ENCODE measurements at places on chromosomes 6 and 20. TPM values are rescaled to one million over a fixed set of nuclear protein-coding genes. Genes with fewer than 3 reads are reported as not detected.

DNA sequence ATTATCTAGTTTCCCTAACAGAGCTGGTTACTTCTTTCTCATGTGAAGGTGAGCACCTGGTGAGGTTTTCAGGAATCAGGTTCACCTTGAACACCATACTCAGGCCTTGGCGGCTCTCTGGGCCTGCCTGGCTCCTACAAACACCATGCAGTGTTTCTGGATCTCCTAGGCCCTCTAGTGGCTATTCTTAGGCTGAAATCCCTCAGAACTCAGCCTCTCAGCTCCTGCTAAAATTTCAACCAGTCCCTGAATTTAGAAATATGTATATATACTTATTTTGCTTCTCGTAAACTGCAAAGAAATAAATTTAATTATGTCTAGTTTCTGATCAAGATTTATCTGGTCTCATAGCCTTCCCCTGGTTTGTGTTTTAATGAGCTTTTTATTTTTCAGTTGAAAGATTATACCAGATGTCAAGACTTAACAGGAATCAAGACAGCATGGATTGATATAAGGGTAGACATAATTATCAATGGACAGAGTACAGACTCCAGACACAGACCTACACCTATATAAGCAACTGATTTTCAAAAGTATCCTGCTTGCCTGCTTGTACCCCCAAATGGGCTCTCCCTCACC lies 55.9 kb downstream of the ANKEF1 start:
- no peak for DNase-seq

DNA sequence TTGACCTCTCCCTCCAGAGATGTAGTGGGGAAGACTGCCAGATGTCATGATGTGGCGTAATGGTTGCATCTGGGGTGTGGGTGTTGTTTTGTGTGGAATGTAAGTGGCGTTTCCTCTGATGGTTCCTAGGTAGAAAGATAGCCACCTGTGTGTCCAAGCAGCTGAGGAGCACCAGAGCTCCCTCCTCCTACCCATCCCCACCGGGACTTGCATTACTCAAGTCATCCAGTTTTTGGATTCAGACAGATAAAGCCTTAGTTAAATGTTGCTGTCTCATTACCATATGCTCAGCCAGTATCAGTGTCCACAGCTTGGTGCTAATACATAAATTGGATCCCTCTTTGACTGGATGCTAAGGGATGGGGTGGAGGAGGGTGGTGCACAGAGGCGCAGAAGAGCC lies 282.3 kb downstream of the TBC1D7 start:
- DNase-seq: no peak

DNA sequence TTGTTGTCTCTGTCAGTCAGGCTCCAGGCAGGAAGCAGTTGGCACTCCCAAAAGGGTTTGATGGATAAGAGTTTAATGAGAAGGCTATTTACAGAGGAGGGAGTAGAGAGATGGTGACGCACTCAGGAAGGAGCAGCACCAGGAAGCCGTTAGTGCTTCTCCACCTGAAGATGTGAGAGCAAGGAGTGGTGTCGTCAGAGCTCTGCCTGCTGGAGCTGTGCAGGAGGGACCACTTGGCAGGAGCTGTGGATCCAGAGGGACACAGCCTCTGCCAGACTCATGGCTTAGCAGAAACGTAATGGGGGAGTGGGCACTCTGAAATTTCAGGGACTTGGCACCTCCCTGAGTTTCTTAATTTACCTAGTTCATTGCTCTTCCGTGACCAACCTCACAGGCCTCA lies 16.8 kb downstream of the DAAM2 start:
- DNase-seq: no peak

- DNase-seq: no peak
Observed at GRCh38 chr6:88864359-88865054, 98.9 kb downstream of the RNGTT start.

DNA sequence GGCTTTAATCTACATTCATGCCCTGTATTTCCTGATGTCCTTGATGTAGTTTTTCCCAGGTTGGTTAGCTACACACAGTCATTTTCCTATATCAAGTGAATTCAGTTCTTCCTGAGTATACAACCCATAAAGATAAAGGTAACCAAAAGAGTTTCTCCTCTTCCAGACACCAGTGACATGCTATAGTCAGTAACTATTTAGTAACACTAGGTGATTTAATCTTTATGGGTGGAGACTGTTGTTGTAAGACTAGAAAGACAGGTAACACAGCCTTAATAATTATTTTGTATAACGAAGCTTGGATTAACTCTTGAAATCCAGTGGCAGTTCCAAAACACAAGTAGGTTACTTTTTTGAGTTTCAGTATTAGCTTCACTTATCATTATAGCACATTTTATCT lies 17.6 kb downstream of the MCUR1 start:
- DNase-seq: no peak

The FAM209B gene
- total RNA-seq: not detected

The OPRL1 gene
- 3.5 TPM for total RNA-seq

The POPDC3 gene
- total RNA-seq: 3.4 TPM

The C20orf141 gene
- not detected for total RNA-seq
